ENCODE measurements at places on chromosomes 12 and 14.

DNA sequence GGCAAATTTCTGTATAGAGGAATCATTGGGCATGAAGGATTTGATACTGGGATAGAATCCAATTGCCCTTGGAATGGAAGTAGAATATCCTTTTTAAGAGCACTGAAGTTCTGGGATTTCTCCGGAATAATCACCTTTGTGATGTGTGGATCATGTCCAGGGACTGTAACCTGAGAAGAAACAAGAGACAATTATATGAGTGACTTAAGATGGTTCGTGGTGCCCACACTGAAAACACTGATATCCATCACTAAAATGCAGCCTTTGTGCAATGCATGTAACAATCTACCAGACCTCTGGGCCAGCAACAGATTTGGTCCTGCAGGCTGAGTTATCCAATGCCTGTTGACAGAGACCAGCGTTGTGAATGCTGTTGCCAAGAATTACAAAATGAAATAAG is 48.5 kb downstream of the MDM2 start:
- no peak for DNase-seq

- DNase-seq: no peak
Measured at GRCh38 chr14:22932146-22932545, 3.0 kb upstream of the PRMT5 start.

DNA sequence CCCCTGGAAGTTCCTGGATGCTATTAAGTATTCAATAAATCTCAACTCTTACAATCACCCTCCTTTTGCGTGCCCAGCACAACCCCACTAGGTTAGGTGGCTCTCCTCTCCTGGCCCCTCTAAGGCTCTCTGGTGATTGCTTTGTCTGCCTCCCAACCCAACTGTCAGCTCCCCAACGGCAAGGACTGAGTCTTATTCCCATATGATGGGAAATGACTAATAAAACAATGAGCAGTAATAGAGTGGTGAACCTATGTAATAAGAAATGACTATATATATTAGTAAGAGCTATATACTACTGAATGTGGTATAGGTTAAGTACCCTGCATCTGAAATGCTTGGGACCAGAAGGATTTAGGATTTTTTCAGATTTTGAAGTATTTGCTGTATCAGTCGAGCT is 8.1 kb downstream of the APPL2 start:
- no peak for DNase-seq

DNA sequence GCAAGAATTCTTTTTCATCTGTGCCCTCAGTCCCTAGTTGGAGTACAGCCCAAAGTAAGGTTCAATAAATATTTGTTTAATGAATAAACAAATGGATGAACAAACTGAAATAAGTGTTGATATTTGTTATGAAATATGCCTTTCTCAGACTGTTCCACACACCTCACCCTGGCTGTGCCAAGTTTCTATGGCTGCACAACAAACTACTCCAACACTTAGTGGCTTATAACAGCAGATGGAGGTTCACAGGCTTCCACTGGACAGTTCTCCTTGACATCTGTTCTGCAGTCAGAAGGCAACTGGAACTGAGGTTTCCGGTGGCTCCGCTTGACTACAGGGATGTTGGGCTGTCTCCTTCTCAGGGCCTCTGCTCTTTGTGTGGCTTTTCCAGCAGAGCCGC is 197.1 kb downstream of the RGS6 start:
- no peak for DNase-seq

GRCh38 chr14:82999802-83000201 is 1466.1 kb upstream of the SEL1L start:
- no peak for DNase-seq

- no peak for DNase-seq
Measured at GRCh38 chr12:38159591-38160317, 156.8 kb upstream of the ALG10B start.

GRCh38 chr12:91863702-91864101 is 281.9 kb downstream of the BTG1 start:
- DNase-seq: no peak

GRCh38 chr14:51566831-51567582 is 84.7 kb upstream of the FRMD6 start:
- DNase-seq: no peak

GRCh38 chr12:115035535-115036107 is 351.6 kb upstream of the TBX3 start:
- DNase-seq: no peak

GRCh38 chr14:101335061-101335661 is 226.1 kb upstream of the DIO3 start:
- no peak for DNase-seq

DNA sequence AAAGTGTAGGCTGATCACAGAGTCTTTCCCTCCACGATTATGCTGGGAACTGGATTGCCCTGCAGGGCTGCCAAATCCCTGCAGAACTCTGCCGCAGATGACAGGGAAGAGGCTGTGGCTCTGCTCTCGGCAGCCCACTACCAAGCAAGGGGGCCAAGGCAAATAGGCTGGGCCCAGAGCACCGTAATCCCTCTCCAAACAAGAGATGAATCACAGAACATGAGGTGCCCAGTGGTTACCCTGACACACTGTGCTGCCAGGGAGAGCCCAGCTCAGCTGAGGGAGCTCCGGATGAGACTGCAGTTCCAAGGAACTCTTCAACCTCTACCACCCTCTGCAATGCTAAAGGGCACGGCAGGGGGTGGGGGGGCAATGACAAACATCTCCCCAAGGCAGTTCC is 33.9 kb downstream of the STON2 start:
- DNase-seq: no peak

DNA sequence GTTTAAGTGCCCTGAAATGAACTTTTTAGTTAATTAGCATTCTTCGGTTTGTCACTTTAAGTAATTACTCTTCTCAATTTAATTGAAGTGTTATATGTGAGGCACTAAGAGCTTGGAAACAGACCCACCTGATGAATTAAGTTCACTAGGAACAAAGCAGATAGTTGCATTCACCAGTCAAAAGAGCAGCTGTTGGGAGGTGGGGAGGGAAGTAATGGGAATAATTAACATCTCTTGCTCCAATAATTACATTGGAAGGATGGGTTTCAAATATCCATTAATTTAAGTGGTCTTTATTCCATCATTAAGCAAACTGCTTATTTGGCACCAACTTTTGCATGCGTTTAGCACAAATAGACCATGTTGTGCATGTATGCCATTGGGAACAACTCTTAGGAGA is 667.2 kb downstream of the GALC start:
- DNase-seq: no peak

DNA sequence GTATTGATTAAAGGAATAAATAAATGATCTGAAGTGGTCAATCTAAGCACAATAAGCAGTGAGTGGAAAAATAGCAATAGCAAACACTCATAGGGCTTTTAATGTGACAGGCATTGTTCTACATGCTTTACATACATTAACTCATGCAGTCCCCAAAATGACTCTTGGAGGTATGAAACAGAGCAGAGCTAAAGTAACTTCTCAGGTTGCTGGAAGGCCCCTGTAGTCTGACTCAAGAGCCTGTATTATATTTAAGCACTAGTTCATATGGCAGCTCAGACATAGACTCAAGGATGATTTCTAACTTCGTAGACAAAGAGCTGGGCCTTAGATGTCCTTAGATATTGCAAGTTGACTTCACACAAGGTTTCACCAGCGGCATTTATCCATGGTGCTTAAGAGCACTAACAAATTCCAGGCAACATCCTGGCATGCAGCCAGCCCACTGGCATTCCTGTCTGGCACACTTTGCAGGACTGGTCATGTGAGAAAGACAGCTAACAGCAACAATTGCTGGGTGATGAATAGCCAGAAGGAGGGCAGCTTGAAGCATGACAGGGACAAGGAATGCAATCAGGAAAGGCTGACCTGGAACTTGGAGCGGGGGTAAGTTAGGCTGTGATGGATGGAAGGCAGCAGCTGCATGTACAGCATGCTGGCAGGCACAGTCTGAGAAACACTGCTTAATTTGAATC is 22.9 kb upstream of the KTN1 start:
- DNase-seq: no peak

DNA sequence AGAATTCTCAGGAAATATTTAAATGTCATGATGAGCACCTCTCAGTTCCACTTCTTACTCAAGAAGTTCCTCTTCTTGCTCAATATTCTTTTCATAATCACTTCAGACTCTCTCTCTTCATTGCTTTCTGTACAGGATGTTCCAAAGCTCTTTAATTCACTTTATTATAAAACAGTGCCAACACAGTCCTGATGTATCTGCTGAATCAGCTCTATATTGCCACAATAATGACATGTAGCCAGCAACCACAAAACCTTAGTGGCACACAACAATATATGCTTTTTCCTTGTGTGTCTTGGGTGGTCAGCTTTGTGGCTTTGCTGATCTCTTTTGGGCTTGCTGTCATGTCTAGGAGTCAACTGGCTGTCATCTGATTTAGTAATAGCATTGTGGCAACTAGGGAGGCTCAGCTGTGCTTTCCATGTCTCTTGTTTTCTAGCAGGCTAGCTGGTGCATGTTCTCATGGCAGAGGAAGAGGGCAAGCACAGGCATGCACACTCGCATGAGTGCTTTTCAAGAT is 52.8 kb upstream of the SLC2A13 start:
- DNase-seq: no peak

DNA sequence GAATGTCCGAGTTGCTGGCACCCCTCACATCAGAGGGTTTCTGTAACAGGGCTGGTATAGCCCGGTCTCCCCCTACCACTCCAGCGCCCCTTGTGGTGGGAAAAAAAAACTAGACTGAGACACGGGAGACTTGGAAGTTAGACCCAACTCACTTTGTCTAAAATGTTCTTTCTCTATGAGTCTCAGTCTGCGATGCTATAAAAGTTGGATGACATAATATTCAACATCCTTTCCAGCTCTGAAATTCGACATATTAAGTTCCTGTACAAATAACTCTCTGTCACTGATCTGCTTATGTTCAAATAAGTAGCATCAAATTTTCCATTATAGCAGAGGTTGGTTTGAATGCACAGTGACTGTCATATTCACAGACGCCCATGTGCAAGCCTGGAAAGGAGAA is 25.7 kb upstream of the TC2N start:
- peak; percentile 39 for DNase-seq

- no peak for DNase-seq
Measured at GRCh38 chr12:41924111-41924510, 220.6 kb downstream of the GXYLT1 start.

DNA sequence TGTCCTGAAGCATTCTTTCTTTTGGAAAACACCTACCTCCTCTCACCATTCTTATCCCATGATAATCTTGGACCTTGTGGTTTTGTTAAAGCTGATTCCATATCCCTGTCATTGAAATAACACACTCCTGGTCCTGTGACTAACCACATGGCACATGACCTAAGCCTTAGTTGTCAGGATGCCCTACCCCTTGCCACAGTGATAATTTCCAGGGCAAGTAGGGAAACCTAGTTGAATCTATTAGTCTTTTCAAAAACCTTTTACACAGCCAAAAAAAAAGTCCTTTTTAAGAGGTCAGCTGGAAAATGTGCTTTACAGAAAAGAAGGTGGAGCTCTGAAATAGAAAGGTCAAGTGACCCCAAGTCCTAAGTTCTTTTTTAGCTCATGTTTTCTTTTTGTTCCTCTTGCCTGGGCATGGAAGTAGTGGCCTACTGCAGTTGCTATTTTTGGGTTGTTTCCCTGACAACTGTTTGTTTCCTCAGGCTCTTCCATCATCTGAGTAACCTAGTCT is 608.4 kb downstream of the LRFN5 start:
- DNase-seq: no peak

DNA sequence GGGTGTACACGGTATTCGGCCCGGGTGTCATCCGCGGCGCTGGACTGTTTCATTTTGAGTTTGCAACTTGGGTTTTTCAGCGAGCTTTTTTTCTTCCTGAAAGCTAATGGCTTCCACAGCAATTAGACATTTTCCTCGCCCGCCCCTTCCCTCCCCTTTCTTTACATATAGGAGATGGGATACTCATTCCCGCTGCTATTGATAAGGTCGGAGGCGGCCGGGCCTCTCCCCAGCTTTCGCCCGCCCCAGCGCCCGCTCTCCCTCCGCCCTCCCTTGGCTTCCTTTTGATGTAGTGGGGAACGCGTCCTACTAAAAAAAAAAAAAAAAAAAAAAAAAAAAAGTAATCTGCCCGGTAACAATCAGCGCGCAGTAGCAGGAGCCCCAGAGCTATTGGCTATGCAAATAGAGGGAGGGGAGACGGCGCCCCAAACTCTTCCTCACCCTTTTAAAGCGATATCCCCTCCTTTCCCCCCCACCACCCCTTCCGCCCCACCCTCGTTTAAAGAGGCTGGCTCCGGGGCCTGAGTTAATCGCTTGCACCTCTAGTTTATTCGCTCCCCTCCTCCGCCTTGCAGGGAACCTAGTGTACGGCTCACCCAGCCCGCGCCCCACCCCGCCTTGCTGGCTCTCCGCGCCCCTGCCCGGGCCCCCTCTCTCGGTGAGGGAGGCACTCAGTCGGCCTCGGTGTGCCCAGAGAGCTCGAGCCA is 1.7 kb upstream of the CCND2 start:
- DNase-seq: peak; percentile 94

- no peak for DNase-seq
Measured at GRCh38 chr14:24335461-24336171, 745 bp upstream of the ADCY4 start.

- DNase-seq: no peak
Measured at GRCh38 chr14:68679746-68680467, 113.0 kb downstream of the ZFP36L1 start.

DNA sequence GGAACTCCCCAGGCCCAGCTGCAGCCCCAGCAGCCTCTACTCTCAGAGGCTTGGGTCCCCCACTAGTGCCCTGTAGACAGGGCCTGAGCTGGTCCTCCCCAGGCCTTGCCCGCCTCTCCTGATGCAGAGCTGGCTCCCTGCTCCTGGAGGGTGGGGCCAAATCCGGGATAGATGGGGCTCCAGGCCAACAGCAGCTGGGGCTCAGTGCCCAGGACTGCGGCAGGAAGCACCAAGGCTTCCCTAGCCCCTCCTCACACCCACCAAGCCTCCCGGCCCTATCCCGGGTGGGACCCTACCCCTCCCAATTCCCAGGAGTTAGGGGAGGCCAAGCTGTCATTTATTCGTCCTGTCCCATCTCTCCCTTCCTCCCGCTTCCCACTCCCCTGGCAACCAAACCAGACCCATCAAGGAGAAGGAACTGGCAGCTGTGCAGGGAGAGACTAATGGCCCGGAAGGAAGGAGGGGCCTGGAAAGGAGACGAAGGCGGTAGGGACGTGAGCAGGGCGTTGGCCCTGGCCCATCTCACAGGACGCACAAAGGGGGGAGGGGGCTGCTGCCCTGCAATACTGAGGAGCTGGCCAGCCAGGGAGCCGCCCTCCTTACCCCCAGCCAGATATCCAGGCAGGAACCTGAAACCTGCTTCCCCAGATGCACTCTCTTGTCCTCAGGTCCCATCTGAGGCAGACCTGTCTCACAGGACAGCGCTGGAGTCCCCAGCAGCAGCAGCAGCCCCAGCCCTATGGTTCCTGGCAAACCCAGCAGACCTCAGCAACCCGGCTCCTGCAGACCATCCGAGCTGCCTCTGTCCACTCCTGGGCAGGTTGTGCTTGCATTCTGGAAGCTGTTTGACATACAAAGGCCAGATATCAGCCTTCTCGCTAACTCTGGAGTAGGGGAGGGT is 1.6 kb upstream of the PRPH start:
- DNase-seq: no peak

DNA sequence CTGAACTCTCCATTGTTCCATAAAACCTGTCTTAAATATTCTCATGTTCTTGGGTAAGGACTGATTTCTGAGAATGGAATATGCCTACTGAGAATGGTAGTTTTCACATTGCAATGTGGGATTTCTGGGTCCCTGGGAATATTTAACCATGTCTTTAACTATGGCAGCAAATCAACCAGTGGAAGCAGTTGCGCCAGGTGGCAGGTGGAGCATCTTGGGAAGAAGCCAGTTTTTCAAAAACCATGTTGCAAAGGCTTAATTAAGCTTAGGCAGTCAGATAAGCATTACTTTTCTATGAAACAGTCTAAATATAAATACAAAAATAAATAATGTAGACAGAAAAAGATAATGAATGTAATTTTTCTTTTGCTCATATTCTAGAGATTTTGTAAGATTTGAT is 448.1 kb downstream of the ADAMTS20 start:
- DNase-seq: no peak
